ENCODE measurements at places on chromosomes 5 and 9.

DNA sequence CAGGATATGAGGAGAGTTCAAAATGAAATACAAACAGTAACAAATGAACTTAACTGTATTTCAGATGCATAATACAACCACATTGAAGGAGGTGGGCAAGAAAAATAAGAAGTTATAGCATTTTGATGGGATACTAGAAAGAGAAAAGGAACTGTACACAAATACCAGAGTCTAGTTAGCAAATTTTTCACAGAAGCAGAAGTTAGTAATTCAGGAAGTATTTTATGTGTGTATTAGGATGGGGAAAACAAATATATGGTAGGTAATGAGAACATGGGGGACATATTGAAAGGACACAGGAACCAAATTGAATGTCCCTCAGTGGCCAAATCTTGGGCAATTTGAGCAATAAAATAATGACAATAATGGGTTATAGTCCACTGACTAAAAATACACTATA is 18.4 kb downstream of the GM2A start:
- DNase-seq = no peak

DNA sequence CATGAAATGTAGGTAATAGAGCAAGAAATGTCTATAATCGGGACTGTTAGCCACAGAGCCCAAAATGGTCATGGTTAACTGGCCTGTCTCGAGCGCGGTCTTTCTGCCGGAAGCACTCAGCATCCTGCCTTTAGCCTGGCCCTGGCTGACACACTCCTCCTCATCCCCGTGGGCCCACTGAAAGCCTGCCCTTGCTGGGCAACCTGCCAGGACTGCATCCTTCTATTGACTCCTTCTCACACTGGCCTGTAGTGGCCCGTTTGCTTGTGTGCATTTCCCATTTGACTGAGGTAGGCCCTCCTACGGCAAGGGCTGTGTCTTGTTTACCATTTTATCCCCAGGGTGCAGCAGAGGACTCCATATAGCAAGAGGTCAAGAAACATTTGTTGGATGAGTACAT is 215.7 kb downstream of the ATPSCKMT start:
- no peak for DNase-seq

GRCh38 chr5:5616247-5616895 is 193.9 kb downstream of the ICE1 start:
- no peak for DNase-seq

DNA sequence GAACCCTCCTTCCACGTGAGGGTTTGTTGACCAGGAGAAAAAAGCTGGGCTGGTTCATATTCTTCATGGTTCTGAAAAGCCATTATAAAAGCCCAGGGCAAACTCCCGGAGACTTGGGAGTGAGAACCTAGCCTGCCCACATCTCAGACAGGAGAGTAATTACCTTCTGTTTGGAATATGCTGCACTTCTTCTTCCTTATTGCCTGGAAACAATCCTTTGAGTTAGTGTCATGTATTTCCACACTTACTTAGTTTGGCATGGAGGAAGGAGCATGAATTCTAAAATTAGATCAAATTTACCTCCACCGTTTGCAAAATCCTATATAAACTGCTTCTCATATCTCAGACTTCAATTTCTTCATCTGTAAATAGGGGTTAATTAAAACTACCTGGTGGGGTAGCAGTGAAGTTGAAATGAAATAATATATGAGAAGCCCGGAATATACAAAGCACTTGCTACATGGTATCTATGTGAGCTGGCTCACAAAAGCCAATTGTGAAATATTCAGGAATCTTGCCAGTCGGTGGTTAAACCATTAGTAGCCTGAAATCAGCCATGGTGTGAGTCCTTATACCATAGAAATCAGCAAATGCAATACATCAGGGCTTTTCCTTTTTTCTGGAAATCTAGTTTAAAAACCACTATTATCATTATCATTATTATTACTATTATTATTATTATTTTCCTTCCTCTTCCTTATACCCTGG is 140.0 kb upstream of the RAD23B start:
- no peak for DNase-seq

DNA sequence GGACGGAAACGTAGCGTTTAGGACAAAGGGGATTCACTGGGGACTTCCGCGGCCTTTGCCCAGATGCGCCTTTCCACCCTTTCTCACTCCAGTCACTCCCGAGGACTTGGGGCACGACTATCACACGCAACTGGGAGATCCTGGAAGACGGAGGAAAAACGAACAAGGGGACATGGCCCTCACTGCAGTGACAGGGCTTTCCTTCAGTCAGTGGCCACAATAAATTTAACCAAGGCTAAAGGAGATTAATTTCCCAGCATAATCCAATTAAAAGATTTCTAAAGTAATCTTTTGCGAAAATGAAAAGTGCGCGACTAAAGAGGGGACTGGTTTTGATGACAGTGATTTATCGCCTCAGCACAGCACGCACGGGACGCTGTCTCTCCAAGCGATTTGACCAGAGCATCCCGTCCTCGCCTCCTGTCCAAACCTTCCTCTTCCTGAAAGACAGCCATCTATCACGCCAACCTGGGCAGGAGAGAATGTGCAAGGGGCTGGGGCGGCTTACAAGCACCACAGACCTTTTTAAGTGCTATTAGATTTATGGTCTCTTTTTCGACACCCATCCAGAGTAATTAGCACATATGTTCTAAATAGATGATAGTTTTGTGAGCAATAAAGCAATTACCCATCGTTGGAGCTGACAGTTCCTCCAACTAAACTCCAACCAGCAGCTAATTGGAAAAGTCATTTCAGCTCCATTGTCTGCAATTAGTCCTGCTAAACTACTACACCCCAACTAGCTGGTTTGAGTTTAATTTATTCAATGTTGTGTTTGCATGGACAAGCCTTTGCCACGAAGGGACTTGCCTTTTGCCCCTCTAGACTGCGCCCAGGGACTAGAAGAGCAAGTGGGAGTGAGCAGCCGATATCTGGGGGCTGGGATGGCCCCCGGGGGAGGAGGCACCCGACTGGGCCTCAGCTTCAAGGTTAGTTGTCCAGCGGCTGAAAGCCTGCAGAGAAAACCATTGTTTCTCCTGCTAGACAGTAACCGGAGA is 7.4 kb downstream of the NR2F1-AS1 start:
- DNase-seq = no peak

GRCh38 chr5:64685866-64686265 is 4.4 kb upstream of the SHISAL2B start:
- no peak for DNase-seq

Measured in left forelimb (tissue), 1 donor.